ENCODE measurements at places on chromosomes 3 and 15.

- no peak for DNase-seq
Measured at GRCh38 chr3:143084856-143085731, 34.5 kb upstream of the CHST2 start.

- no peak for DNase-seq
Measured at GRCh38 chr3:150443331-150443741, 35.2 kb downstream of the TSC22D2 start.

DNA sequence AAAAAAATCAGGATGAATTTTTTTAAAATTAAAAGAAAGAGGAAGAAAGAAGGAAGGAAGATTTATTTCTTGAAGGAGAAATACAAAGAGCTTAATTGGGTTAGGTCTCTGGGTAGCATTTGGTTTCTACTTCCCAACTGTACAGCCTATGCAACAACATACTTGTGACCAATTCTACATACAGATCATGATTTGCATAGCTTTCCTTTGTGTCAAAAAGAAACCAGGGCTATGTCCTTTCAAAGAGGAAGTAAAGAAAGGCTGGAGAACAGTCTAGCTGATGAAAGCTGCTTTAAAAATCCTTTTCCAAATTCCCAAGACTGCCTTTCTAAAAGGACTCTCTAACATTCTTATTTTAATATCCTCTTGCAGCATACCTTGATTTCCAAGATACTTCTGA lies 6.1 kb upstream of the HGD start:
- no peak for DNase-seq

DNA sequence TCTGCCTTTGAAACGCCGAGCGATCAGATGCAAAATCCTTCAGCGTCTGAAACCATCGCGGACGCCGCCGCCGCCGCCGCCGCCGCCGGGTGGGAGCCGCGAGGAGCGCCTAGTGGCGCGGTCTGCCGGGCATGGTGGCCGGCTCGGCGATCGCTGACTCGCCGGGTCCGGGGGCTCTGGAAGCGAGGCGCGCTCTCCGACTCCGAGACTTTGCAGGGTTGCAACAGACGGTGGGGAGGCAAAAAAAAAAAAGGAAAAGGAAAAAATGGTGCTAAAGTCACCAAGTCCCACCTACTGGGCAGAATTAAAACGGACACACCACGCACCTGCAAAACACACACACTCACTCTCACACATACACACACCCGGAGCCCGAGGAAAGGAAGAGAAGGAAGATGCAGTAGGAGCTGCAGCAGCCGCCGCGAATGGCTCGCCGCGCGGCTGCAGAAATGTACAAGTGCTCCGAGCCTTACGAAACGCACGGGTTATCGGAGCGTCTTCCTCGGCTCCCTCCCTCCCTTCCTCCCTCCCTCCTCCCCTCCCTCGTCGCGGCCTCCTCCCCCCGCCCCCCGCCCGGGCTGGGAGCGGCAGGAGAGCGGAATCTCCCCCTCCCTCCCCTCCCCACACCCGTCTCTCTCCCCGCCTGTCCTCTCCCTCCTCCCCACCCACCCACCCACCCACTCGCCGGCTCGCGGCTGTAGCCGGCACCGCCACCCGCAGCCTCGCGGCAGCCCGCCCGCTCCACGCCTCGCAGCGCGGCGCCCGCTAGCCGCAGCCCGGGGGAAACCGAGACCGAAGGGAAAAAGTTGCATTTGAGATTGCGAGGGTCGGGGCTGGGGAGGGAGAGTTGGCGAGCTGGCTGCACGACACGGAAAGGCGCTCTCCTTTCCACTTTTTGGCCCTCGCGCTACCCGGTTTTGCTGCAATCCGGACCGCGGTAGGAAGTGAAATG lies at the start of gene NTRK3:
NTRK3 (minus strand) TSS at position 461 of the 952 bp plus-strand sequence. CDS start 586 bp downstream, outside the sequence.
- no peak for DNase-seq

DNA sequence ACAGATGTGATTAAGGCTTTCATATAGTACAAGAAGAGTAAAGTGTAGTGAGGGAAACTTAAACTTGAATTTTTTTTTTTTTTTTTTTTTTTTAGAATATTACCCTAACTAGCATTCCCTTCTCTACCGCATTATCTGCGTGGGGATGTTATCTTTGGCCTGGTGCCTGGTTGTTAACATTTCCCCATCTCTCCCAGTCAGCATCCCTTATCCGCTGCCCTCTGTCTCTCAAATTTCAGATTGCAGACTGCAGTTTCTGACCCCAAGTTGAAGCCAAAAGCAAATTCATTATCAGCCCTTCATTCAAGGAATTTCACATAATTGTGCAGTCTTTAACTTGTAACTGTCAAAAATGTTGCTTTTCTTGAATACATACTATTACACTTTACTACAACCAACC lies 353.0 kb downstream of the PLOD2 start:
- DNase-seq: no peak

DNA sequence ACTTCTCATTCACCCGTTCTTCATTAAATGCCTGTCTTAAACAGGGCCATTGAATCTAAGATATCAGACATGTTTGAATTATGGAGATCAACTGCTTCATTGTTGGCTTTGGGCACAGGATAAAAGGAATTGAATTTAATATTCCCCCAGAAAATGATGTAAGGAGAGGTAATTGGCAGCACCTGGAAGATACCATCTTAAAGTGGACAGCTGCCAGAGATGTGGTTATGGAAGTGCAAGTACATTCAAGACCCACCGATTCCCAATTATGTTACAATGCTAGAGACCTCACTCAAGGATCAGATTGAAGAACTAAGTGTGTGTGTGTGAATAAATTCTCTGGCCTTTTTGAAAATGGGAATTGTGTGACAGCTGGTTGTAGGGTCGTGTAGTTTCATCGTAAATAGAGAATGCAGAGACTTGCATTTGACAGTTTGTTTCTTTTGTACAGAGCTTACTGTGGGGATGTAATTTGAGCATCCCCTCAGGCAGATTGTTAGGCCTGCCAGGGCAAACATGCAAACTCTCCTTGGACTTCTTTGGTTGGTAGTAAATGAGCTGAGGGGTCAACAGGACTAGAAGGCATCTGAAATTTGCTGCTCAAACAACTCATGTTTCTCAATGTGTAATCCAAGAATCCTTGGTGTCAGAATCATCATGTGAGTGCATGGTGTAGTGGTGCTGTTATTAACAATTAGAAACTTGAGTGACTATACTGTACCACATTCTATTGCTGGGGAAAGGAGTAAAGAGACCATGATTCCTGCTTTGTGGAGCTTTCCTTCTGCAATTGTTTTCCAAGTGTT lies 359.2 kb upstream of the THRB start:
- DNase-seq: no peak

- no peak for DNase-seq
Measured at GRCh38 chr3:188008582-188009213, 145.3 kb upstream of the LPP start.

DNA sequence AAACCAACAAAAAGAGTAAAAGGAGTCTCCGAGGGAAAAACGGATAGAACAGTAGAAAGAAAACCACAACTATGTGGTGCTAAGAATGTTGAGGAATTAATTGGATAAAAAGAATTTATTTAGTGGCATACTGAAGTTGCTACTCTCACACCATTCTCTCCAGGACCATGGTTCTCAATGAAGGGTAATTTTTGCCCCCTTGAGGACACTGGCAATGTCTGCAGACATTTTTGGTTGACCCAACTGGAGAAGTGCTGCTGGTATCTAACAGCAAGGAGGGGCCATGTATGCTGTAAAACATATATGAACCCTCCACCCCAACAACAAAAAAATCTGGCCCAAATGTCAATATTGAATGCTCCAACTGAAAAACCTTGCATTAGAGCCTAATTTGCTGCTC lies 85.9 kb upstream of the CSPG5 start:
- DNase-seq: no peak

DNA sequence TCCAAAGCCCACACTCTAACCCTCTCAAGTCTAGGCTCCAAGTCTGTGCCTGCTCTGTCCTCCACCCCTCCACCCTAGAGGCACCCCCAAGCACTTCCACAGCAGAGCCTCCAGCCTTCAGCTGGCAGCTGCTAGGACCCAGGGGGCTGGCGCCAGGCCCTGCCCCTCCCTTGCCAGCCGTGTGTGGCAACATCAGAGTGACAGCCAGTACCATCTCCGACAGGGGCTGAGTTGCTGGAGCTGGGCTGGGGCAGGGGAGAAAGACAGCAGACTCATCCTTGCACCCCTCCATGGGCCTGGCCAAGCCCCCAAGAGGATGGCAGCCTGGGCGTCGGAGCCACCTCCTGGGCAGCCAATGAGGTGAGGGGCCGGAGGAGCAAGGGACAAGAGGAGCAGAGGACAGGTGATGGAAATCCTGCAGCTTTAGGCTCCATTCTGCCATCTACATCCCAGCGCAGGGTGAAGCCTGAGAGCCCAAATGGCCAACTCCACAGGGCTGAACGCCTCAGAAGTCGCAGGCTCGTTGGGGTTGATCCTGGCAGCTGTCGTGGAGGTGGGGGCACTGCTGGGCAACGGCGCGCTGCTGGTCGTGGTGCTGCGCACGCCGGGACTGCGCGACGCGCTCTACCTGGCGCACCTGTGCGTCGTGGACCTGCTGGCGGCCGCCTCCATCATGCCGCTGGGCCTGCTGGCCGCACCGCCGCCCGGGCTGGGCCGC lies at the start of gene GPR62:
GPR62 (plus strand) TSS at position 207 of the 718 bp plus-strand sequence; CDS start at position 479, 272 bp downstream.
- no peak for DNase-seq

DNA sequence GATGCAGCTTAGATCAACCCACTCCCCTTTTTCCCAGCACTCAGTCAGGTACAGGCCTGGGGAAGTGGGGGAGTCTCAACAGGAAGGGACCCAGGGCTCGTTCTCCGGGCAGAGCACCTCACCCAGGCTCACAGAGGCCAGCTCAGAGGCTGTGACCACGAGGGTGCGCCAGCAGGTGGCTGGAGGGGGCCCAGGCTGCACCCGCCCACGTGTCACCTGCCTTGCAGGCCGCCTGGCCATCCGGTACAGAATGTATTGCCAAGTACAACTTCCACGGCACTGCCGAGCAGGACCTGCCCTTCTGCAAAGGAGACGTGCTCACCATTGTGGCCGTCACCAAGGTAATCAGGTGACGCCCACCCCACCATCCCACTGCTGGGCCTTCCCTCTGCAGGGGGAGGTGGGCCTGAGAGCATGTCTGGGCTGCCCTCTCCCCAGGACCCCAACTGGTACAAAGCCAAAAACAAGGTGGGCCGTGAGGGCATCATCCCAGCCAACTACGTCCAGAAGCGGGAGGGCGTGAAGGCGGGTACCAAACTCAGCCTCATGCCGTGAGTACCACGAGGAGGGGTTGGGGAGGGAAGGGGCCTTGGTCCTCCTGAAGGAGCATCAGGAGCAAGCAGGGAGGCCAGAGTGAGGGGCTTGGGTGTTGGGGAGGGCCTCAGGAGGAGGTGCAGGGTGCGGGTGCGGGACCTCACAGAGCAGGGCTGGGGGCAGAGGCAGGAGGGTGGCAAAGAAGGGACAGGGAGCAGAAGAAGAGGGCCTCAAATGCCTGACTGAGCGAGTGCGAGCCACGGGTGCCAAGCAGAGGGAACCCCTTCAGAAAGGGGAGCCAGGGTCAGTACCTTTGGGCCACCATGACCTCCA lies 14.0 kb upstream of the LMAN1L start:
- no peak for DNase-seq

DNA sequence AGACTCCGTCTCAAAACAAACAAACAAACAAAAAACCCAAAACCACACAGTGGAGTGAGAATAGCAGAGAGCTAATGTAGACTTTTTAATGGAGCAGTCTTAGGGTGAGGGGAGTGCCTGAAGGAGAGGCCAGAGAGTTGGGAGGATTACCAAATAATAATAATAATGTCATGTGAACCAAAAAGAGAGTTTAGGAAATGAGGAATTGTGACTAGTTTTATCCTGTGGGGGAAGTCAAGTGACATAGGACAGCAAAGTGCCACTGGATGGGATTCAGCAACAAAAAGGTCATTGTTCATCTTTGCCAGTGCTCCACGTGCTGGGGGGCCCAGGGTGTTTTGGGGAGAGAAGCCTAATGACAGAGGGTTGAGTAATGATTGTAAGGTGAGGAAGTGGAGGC lies 12.9 kb downstream of the GPR87 start:
- DNase-seq: no peak

DNA sequence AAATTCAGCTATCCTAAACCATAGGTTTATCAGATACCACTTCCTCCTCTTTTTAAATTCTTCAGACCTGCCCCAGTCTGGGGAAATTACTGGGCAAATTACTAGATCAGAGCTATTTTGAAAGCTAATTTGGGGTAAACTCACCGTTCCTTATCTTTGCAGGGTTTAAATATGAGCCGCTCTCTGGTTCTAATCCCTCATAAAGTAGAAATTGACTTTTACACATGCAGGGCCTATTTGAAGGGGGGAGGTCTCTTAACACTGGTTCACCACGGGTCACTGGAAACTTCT lies 11.0 kb upstream of the MEIS2 start:
- DNase-seq: no peak

DNA sequence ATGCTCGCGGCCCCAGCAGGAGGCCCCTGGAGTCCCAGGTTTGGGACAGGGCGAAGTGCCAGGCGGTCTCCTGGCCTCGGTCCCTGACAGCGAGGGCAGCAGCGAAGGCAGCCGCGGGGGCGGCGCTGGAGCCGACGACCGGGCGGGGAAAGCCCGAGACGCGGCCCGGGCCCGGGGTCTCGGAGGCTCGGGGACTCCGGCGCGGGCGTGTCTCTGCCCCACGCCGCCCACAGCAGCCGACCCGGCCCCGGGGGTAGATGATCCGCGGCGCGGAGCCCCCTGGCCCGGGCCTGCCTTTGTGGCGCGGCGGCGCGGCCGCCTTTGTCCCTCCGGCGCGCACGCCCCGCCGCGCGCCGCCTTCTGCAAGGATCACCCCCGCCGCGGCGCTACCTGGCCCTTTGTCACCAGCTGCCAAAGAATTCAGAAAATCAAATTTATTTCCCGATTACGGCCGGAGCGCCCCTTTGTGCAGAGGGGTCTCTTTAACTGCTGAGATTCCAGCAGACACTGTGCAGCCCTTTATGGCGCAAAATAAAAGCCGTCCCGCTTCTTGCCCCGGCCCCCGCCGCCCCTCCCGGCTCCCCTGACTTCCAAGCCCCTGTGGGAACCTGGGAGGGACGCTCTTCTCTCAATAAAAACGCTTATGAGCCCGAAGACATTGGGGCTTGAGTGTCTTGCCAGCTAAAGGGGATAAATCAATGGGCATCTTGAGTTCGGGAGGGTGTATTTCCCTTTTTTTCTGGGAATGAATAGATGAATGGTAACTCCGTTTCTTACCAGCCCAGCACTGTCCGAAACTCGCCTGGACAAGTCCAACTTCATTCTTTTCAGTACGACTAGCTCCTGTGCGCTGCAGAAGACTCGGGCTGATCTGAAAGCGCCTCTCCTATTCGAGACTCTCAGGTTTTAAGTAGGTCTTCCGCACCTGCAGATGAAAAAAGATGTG lies 68.4 kb downstream of the HES1 start:
- no peak for DNase-seq

GRCh38 chr15:93150910-93151881 lies 62.2 kb upstream of the RGMA start:
- no peak for DNase-seq

DNA sequence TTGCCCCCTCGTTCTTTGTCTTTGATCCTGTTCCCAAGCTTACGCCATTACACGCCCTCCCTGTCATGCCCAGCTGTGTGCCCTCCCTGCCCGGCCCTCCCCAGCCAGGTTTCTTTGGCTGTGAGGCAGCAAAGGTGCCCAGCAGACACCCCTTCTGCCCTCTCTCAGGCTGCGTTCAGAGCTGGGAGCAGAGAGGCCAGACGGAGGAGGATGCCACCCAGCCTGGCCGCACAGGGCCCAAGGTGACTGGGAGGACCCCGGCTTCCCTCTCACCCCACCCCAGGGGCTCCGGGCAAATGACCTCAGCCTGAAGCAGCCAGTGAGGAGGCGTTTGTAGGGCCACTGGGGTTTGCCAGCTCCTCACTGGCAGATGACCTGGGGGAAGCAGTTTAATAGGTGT lies 30.8 kb upstream of the LACTB start:
- DNase-seq: no peak

GRCh38 chr15:73374604-73375003 lies 5.8 kb upstream of the HCN4 start:
- DNase-seq: no peak
